ENCODE measurements at places on chromosomes 1 and 21. TPM values are rescaled to one million over a fixed set of nuclear protein-coding genes. Genes with fewer than 3 reads are reported as not detected.

ROR1 gene
- total RNA-seq: 54.6 TPM

RNU1-3 gene
- total RNA-seq: 1,267 TPM

NR1I3 gene
- total RNA-seq: not detected

LCE2A gene
- not detected for total RNA-seq

ECE1 gene
- total RNA-seq: 42.0 TPM

RPE65 gene
- not detected for total RNA-seq

SELE gene
- total RNA-seq: not detected

LRRC53 gene
- total RNA-seq: not detected

LCK gene
- total RNA-seq: 57.0 TPM

FCRL5 gene
- 0.70 TPM for total RNA-seq

ACOT11 gene
- 4.4 TPM for total RNA-seq

LCE1E gene
- not detected for total RNA-seq

ICOSLG gene
- total RNA-seq: 9.0 TPM

AIDA gene
- 81.2 TPM for total RNA-seq

FAM163A gene
- total RNA-seq: 0.07 TPM

GPR52 gene
- total RNA-seq: 0.22 TPM

C1orf74 gene
- 4.1 TPM for total RNA-seq

RYR2 gene
- 7.9 TPM for total RNA-seq
